CD4-positive, alpha-beta T cell treated with Interleukin-15 for 1 hour (primary cell): ENCODE measurements at places on chromosomes 12 and 14.
A peak's percentile ranks its signal among the peaks of the same experiment; 100 is the strongest.

DNA sequence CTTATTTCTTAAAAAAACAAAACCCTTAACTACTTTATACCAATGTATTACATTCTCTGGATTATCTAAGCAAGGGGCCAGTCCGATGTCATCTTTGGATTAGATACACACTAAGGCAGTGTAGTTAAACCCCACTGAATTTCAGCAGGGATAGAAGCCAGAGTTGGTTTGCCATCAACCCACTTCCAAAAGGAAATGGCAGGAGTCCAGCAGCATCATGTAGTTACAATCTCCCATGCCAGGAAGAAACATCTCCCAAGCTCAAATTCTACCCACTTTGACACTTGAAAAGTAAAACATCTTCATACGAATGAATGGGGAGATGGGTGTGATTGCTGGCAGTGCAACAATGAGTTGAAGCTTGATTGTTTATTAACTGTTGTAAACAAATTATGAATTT, 203.5 kb upstream of the PLXNC1 start:
- DNase-seq: no peak

- no peak for DNase-seq
Observed at GRCh38 chr14:24259282-24260025, 3.5 kb downstream of the TGM1 start.

- peak; percentile 36 for DNase-seq
Observed at GRCh38 chr12:122336015-122336946, 70.0 kb upstream of the VPS33A start.

- DNase-seq: no peak
Observed at GRCh38 chr14:55130196-55130550, 1.1 kb downstream of the LGALS3 start.

DNA sequence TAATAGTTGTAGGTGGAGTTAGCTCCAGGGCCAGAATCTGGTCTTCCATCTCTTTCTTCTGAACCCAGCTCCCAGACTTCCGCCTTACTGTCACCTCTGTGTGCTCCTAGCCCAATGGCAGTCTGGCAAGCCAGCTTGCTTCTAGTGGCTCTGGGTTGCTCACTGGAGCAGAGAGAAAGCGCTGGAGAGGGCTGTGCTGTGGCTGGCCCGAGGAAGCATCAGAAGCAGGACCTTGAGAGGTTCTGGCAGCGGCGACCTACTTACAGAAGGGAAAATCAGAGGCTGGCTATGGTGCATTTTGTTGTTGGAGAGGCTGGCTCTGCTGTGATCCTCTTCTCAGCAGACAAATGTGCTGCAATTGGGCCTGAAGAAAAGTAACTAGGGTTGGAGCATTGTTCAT, 28.6 kb downstream of the KCNA5 start:
- DNase-seq: no peak

DNA sequence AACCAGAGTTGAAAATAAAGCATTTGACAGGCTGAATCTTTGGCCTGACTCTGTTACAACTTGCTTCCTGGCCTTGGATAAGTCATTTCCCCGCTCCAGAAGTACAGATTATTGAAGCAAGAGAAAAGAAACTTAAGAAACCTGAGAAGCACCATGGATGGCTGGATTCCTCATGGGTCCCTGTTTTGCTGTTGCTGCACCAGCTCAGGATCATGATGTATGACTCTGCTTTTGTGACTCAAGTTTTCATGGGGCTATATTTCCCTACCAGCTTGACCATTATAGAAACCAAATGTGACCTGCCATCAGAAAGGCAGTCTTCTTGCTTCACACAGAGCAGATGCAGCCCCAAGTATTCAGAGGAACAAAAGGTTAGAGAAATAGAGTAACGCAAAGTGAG, 921.8 kb downstream of the BCL11B start:
- no peak for DNase-seq

- no peak for DNase-seq
Observed at GRCh38 chr14:35766036-35766699, 42.9 kb downstream of the RALGAPA1 start.

DNA sequence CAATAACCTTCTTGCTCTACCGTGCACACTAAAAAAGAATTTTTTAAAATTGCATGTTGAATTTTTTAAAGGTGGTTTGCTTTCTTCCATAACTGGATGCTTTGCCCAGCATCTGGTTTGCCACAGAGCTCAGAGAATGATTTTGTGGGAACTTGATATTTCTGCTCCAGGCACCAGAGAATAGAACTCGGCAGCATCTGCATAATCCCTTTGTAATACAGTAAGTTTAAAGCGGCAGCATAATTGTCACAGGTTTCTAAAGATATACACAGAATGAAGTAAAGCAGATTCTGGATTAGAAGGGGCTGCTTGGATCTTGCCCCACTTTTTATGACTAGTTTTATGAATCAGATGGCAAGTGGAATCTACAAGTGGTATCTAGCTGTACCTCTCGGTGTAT, 352.0 kb downstream of the NPAS3 start:
- no peak for DNase-seq

DNA sequence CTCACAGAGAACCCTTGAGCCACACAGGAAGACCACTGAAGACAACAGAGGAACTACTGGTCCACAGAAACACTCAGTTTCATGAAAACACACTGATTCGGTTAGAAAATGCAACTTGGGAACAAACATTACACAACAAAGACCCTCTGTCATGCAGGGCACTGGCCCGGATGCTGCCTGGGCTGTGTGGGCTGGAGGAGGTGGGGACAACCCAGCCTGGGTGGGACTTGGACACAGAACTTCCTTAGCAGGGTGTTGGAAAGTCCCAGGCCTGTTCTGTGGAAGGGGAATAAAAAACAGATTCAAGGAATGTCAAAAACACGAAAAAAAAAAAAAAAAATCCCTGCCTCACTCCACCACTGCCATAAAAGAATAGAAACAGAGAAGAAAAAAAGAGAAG, 181.0 kb downstream of the MON2 start:
- no peak for DNase-seq

GRCh38 chr12:129564768-129565167, 339.1 kb downstream of the TMEM132D start:
- no peak for DNase-seq

GRCh38 chr14:52840877-52841276, 49.5 kb upstream of the GNPNAT1 start:
- DNase-seq: no peak

DNA sequence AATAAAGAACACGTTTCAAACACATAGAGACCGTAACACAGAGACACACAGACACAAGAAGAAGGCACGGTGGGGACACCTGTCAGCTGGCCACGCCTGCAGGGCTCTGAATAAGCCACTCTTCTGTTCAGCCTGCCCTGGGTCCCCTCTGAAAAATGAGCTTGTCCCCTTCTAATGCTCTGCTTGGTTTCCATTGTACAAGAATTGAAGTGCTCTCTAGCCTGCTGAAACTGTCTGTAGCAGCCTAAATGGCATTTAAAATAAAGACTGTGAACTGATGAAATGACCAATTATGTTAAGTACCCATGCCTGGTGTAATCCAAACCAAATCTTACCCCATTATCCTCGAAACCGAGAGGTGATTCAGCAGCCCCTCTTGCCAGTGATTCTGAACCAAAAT, 139.8 kb downstream of the FOXN3 start:
- DNase-seq: no peak

- no peak for DNase-seq
Observed at GRCh38 chr14:85038526-85039352, 491.2 kb upstream of the FLRT2 start.

GRCh38 chr12:92334552-92334951, 188.9 kb upstream of the BTG1 start:
- no peak for DNase-seq

DNA sequence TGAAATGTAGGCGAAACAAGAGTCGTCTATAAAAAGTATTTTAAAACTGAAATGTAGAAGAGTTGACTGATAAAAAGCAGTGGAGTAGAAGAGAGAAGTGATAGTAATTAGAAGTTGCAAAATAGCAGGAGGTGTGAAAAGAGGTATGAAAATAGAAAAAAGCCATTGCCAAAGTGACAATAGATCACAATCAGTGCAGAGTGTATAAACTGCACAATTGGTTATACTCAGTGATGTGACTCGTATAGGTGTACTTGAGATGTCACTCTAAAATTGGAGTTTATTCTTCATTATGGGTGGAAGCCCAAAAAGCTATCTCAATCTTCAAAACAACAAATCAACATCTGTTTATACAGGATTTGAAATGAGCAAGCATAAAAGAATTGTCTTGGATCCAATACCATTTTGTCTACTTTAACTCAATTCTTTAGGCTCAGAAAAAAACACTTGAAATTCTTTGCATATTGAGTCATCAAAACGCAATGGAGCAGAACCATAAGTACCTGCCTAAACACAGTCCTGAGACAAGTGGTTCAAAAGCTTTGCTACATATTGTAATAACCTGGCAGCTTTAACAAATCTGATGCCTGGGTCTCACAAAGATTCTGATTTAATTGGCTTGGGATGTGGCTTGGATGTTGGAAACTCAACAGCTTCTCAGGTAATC, 8.8 kb downstream of the IKBIP start:
- DNase-seq: no peak

GRCh38 chr12:57430112-57430930, 522 bp downstream of the R3HDM2 start:
- DNase-seq: no peak

GRCh38 chr12:110917467-110917866, 2.9 kb downstream of the MYL2 start:
- no peak for DNase-seq

DNA sequence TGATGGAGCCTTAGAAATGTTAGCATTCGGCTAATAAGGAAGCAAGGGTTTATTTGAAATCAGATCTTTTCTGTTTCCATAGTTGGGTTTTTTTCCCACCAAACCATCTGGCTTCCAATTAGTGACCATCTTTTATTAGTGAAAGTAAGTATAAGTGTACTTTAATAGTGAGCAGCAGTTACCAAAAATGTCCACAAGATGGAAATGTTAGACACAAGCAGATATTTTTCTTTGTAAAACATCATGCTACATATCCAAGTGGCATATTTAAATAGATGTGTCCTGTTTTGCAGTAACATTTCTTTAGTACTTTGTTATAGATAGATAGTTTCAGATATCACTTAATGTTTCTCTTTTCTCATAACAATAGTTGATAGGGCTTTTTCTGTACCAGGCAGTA, 28.8 kb downstream of the YEATS4 start:
- no peak for DNase-seq

- no peak for DNase-seq
Observed at GRCh38 chr12:28268608-28269229, 78.5 kb downstream of the CCDC91 start.

- no peak for DNase-seq
Observed at GRCh38 chr12:4703676-4704075, 16.5 kb upstream of the GALNT8 start.

DNA sequence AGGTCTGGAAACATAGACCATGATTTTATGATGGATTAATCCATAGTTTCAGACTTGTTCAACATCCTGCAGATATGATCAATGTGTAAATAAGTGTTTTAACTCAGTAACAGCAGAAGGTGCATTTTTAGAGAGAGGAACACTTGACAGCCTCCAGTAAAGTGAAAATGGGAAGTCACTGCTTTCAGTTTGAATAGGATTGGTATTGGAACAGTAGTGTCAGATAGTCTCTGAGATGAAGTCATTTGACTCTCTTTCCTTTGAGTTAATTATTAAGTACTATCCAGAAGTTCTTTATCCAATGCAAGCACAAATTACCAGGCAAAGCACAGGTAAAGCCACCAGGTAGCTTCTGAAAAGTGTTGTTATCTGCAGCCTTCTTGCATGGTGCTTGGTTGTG, 14.5 kb upstream of the NAV3 start:
- no peak for DNase-seq

DNA sequence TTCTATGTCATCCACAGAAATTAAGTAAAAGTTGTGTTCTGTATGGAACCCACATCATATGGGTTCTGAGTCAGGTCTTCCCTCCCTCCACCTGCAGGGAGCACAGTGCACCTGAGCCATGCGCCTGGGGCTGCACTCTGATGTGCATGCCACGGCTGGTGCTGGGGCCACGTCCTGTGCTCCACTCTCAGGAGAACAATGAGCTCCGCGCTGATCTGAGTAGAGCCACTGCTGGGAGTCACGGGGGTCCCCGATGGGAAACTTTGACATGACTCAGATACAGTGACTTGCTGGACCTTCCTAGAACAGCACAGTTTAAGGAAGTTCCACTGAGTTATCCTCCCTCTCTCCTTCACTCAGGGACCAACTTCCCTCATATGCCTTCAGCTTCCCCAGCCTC, 683.4 kb downstream of the TMEM121 start:
- peak; percentile 36 for DNase-seq

GRCh38 chr14:101004954-101005353, 101.4 kb upstream of the RTL1 start:
- DNase-seq: no peak

DNA sequence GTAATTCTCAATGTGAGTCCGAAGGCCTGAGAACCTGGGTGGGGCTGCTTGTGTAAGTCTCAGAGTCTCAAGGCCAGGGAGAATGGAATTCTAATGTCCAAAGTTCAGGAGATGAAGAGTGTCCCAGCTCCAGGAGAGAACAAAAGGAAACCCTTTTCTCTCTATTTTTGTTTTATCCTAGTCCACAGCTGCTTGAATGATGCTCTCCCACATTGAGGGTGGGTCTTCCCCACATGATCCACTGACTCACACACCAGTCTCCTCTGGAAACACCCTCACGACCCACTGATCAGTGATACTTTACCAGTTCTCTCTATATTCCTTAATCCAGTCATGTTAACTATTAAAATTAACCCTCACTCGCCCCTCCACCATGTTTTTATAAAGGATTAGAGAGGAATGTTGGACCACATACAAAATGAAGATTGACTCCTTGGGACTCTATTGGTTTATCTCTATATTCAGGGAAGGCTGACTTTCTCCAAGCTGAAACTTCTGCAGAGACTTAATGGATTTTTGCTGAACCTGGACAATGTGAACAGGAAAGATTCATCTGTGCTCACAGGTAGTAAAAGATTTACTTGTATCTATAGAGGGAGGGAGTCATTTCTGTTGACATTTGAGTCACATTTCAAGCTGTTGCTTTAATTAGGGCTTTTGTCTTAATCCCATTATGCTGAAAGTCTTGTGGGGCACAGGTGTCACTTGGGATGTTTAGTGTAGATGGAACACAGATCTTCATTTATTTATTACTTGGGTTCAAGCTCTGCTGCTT, 1061.0 kb upstream of the TMEM132C start:
- no peak for DNase-seq

- DNase-seq: no peak
Observed at GRCh38 chr12:3827301-3828000, 45.7 kb downstream of the PARP11 start.

DNA sequence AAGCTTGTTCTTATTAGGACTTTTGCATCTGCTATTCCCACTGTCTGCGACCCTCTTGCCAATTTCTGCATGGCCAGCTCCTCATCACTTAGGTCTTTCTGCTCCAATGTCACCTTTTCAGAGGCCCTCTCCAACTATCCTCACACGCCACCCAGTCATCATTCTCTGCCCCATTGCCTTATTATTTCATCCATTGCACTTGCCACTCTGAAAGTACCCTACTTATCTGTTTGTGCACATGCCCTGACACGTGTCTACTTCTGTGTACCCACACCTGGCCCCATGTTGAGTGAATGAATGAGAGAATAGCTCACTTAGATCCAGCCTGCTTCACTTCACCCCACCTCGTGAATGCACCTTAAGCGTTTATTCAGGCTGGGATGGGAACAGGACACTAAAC, 218.7 kb upstream of the TBX3 start:
- DNase-seq: no peak

- DNase-seq: no peak
Observed at GRCh38 chr14:59664741-59665140, 88.1 kb upstream of the CCDC175 start.

- DNase-seq: peak; percentile 71
Observed at GRCh38 chr14:75303381-75303789, 24.8 kb downstream of the FOS start.
